Pons (tissue), 1 donor: ENCODE measurements at places on chromosomes 7 and 10.

DNA sequence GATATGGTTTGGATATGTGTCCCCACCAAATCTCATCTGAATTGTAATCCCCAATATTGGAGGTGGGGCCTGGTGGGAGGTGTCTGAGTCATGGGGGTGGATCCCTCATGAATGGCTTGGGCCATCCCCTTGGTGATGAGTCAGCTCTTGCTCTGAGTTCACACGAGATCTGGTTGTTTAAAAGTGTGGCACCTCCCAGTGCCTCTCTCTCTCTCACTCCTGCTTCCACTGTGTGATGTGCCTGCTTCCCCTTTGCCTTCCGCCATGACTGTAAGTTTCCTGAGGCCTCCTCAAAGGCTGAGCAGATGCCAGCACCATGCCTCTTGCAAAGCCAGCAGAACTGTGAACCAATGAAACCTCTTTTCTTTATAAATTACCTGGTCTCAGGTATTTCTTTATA is 4.8 kb upstream of the GCK start:
- no peak for DNase-seq

DNA sequence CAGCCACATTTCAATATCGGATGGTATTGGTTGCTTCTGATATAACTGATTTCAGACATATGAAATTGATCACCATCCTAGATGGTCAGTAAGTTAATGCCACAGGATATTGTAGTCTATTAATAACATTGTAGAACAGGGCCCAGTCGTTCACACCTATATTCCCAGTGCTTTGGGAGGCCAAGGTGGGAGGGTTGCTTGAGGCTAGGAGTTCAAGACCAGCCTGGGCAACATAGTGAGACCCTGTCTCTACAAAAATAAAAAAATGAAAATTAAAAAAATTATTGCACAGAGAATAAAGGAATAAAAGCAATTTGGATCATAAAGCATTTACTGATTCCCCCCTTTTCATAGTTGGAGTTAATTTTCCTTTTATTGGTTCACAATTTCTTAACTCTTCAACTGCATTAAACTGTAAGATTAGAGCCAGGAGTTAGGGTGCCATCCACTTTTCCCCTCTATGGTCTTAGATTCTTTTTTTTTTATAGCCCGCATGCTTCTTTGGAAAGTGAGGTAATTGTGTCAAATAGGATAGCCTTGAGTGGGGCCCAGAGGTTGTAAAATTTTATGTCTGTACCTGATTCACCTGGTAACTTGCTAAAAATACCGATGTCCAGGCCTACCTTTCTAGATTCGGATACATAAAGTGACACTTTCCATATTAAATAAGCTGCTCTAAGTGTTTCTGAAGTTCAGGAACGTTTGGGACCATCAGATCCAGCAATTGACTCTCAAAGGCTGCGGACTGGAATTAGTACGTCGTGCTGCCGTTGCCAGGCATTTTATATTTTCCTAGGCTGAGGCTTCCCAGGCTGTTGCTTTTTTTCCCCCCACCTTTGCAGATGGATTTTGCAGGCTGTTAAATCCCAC is 24.7 kb downstream of the ADK start:
- no peak for DNase-seq

DNA sequence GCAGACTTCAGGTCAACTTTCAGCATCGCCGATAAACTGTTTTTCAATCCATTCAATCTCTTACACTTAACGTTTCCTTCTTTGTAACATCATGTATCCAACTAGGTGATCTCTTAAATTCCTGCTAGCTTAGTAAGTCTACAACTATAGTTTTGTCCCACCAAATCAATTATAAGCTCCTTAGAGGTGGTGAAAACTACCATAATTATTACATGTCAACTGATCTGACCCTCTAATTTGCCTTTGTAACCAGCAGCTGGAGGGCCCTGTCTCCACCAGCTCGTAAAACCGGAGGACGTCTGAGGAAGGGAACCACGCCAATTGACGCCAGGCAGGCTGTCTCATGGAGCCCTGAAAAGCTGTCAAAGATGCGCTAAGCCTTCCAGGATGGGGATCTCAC is 113.4 kb downstream of the ABCC2 start:
- no peak for DNase-seq

- no peak for DNase-seq
Measured at GRCh38 chr7:105896407-105896911, 20.1 kb upstream of the ATXN7L1 start.

- DNase-seq = no peak
Measured at GRCh38 chr10:59284118-59284975, 78.0 kb downstream of the FAM13C start.

GRCh38 chr10:76201962-76202361 is 770.5 kb downstream of the LRMDA start:
- DNase-seq = no peak

- no peak for DNase-seq
Measured at GRCh38 chr7:8480527-8480926, 47.1 kb downstream of the NXPH1 start.

DNA sequence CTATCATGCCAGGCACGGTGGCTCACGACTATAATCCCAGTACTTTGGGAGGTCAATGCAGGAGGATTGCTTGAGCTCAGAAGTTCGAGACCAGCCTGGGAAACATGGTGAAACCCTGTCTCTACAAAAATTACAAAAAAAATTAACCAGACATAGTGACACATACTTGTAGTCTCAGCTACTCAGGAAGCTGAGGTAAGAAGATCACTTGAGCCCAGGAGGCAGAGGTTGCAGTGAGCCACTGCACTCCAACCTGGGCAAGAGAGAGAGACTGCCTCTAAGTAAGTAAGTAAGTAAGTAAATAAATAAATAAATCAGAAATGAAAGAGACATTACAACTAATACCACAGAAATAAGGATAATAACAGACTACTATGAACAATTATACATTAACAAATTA is 36.2 kb downstream of the PDLIM1 start:
- DNase-seq = no peak

- DNase-seq = no peak
Measured at GRCh38 chr7:1520539-1521234, 9.8 kb upstream of the MAFK start.

- DNase-seq = no peak
Measured at GRCh38 chr7:129123510-129123857, 21.0 kb upstream of the TSPAN33 start.

DNA sequence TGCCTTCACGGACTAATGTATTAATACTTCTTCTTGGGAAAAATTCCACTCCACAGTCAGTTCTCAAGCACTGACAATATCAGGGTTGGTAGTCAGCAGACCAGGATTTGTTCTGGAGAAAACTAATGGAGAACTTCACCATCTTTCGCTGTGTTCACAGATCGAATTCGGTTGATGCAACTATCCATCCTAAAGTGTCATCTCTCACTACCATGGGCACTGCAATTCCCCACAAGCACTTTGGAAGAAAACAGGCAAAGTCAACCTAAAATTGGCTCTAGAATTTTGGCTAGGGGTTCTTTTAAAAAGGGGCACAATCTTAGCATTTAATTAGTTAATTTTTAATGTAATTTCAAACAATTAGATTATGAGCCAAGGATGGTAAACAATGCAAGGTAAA is 164.4 kb downstream of the HGF start:
- no peak for DNase-seq

DNA sequence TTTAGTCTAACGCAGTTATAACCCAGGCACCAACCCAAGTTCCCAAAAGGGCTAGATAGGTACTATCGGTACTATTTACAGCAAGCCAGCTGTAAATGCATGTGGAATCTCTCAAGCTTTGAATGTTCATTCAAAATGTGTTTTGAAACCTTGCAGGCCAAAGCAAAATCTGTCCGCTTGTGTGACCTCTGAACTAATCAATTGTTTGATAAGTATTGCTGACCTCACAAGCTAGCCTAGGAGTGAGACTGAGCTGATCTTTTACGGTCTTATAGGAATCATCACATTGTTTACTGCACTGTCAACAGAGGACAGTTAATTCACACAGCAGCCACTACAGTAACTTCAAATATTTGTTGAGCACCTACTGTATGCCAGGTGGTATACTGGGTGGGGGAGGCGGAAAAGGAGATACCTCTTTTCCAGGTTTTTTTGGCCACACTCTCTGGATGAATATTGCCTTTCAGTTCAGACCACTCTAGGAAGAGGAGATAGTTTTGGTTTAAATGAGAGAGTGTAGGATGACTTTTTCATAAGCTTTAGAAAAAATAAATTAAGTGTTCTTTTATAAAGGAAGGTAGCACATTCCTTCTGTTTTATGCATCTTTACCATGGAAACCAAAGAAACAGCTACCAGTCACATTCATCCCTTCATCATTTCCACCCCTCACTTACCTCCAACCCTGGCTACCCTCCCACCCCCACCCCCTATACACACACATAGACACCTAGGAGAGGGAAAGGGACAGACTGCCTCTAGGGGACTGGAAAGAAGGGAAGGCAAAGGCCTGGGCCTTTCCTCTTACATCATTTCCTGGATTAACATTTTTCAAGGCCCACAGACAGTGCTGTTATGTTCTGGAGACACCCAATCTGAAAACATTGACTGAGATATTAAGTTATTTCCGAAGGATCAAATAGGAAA is 2.4 kb downstream of the PAPSS2 start:
- DNase-seq = no peak

DNA sequence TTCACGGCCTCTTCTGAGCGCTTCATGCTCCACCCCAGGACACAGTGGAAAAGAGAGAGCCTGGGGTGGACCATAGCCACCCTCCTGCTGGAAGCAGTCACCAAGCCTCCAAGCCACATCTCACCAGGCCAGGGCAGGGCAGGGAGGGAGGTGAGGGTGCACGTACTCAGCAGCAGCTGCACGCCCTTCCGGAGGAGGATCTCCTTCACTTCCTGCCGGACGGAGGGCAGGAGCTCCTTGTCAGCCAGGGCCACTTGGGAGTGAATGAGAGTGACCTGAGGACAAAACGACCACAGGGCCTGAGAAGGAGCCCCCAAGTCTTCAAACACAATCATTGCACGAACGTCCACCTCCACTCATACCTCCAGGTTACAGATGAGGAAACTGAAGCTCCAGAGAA is 15.0 kb downstream of the AIFM2 start:
- DNase-seq = no peak

DNA sequence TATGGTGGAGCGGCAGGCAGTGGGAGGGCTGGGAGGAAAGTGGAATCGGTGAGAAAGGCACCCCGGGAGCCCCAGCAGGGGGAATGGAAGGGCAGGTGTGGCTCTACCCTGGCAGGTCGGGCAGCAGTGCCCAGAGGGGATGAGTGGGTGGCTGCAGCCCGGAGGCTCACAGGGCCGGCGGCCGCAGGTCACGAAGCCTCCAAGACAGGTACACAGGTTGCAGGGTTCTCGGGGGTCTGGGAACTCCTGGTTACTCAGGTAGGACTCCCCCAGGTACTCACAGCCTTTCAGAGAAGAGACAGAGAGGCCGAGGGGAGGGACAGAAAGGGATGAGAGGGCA is 21.8 kb downstream of the KCP start:
- no peak for DNase-seq

DNA sequence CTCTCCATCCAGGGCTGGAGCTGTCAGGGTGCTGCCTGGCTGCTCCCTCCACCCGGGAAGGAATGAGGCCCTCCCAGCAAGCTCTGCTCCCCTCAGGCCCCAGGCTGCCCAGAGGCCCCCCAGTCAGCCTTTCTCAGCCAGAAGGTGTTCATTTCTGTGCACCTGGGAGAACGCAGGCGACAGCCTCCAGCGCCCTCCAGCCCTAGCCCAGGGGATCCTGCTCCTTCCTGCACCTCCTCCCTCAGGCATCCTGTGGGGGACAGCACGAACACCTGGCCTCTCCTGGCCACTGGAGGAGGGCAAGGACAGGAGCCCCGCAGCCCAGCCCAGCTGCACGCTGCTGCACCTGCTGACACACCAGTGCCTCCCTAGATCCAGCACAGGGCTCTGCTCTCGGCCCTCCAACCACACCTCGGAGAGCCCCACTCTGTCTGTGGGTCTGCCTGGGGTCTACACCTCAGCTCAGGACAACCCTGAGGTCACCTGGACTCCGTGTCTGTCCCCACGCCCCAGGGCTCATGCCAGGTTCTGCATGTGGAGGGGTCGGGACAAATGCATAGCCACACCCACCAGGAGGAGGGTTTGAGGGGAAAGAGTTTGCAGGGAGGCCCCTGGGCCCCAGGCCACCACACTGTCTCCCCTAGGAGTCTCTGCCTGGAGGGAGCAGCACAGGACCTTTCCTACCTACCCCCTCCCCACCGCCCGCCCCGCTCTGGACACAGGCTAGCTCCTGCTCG is 7.4 kb upstream of the PWWP2B start:
- DNase-seq = no peak

DNA sequence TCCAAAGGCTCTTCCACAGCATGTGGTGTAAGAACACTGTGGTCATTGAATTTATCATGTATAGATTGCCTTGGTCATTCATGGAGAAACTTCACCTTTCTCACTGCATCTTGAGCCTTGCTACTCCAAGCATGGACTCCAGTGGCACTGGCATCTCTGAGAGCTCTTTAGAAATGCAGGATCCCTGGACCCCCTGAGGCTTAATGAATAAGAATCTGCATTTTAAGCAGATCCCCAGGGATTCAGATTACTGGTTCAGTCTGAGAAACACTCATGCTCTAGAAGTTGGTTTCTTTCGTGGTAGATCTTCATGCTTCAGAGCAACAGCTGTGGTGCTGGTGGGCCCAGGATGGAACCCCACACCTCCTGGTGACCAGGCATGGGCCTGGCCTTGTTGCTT is 63.2 kb downstream of the CFAP58 start:
- no peak for DNase-seq

GRCh38 chr7:116912269-116912909 is 40.9 kb upstream of the ST7 start:
- no peak for DNase-seq

DNA sequence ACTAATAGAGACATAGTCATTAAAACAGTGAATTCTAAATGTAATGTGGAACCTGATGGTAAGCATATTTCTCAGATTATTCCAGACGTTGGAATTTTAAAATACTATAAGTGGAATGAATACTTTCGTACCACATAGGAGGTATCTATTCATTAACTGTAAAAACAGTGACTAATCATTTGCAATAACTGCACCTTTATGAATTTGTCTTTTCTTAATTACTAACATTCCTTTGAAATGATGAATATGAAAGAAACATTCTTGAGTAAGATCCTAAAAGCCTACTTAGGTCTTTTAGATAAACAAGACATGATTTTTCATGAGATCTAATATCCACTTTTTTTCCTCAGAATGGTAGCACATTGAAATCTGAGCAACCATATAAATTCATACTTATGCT is 549.0 kb upstream of the LRRN3 start:
- no peak for DNase-seq

DNA sequence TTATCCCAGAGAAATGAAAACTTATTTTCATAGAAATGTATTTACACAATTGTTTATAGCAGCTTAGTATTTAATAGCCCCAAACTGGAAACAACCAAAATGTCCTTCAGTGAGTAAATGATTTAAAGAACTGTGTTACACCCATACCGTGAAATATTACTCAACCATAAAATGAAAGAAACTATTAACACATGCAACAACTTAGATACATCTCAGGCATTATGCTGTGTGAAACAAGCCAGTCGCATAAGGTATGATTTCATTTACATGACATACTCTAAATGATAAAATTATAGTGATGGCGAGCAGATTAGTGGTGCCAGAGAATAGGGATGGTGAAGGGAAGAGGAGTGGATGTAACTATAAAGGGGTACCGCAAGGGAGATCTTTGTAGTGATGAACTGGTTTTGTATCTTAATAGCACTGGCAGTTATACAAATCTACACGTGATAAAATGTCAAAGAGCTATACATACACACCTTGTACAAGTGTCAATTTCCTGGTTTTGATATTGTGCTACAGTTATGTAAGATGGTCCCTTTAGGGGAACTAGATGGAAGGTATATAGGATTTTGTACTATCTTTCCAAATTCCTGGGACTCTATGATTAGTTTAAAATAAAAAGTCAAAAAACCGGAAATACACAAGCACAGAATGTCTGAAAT is 40.5 kb downstream of the MACC1 start:
- DNase-seq = no peak
